ENCODE measurements at places on chromosomes 16 and 17. TPM values are rescaled to one million over a fixed set of nuclear protein-coding genes. Genes with fewer than 3 reads are reported as not detected.

DNA sequence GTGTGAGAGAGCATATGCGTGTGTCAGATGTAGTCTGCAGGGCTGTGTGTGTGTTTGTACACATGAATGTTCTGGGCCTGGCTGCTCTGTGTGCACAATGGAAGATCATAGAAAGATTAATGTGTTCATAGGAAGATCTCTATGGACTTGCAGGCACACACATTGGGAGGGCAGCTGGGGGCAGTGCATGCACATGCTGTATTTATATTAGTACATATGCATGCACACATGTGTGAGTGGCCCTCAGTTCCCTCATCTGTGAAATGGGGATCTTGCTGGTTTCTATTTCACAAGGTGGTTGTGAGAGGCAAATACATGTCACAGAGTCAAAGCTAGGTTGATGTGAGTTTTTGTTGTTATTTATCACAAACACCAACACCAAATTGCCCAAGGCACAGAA lies 2.1 kb downstream of the CA7 start:
- no peak for DNase-seq

- no peak for DNase-seq
Observed at GRCh38 chr16:64621616-64622015, 500.2 kb downstream of the CDH11 start.

LPO gene
- not detected for total RNA-seq

AOC3 gene
- 56.6 TPM for total RNA-seq

- no peak for DNase-seq
Observed at GRCh38 chr16:89704281-89704680, 2.8 kb upstream of the SPATA2L start.

DNA sequence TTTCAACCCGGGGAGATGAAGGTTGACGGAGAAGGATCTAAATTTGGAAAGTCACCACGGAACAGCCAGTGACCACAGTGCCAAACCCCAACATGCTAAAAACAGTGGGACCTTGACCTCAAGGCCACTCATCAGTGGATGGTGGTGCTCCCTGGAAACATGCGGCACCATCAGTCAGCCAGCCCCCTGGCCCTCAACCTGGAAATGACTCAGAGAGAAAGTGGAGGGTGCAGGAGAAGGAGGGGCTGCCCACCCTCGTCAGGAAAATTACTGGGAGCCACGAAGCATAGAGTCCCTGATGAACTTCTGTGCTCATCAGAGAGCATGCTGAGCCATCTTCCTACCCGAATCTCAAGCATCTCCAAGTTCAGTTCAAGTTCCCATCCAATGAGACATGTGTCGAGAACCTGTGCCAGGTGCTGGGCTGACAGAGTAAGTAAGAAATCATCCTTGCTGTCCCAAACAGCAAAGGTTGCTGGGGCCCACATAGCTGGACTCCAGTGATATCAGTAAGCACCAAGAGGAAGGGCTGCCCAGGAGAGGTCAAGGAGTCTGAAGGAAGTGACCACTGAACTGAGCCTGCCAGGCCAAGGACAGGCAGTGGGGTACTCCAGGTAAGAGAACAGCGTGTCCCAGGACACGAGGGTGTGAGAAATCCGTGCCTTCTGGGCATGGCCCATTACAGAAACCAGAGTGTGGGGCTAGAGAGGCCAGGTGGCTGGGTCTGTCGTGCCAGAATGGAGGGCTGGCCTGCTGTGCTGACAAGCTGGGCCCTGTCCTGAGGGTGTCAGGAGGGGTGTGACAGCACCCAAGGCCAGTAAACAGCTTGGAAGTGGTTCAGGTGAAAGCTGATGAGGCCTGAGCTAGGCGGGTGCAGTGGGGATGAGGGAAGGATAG lies 5.2 kb downstream of the PECAM1 start:
- DNase-seq, result peak; percentile 83

NGFR gene
- total RNA-seq, result 31.1 TPM

VAT1L gene
- 7.7 TPM for total RNA-seq

ACE gene
- total RNA-seq, result 4.3 TPM
